K562 (cell line): ENCODE measurements at places on chromosomes 3 and 15.

GRCh38 chr3:181582619-181583018 lies 129.1 kb upstream of the SOX2 start:
- DNase-seq, result no peak

- no peak for DNase-seq
Measured at GRCh38 chr3:99474776-99475175, 163.6 kb upstream of the COL8A1 start.

DNA sequence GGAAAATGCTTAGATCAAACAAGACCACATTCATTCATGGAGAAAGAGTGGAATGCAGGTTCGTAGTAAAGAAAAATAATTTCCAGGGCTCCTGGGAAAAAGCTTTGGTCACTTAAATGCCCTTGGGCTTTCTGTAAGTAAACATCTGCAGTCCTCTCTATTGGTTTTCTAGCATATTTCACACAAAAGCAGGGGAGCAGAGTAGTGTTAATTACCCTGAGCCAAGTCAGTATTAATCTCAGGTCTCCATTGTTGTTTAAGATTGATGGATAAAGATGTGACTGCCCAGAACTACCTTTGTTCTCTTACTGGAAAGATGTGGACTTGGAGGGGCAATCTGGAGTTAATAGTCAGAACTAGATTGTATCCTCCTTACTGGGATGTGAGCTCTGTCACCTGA lies 242.6 kb downstream of the PTPRG start:
- DNase-seq, result no peak

DNA sequence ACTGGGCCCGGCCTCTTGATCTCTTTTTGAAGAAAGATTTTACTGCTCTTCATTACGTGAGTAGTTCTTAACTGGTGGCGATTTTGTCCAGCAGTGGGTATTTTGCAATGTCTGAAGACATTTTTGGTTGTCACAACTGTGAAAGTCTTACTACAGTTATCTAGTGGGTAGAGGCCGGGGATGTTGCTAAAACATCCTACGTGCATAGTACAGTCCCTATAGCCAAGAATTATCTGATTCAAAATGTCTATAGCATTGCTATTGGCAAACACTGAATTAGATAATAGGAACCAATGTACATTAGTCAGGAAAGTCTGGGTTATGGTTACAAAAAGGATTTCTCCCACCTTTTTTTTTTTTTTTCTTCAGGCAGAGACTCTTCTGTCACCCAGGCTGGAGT lies 38.1 kb downstream of the FOXL2 start:
- no peak for DNase-seq
